ENCODE measurements at places on chromosomes 5 and 9.

- no peak for DNase-seq
Measured at GRCh38 chr9:127074561-127075548, 47.6 kb downstream of the ANGPTL2 start.

- no peak for DNase-seq
Measured at GRCh38 chr5:103465891-103466290, 96.7 kb downstream of the NUDT12 start.

GRCh38 chr9:80285326-80285725 is 713.6 kb downstream of the TLE4 start:
- no peak for DNase-seq

DNA sequence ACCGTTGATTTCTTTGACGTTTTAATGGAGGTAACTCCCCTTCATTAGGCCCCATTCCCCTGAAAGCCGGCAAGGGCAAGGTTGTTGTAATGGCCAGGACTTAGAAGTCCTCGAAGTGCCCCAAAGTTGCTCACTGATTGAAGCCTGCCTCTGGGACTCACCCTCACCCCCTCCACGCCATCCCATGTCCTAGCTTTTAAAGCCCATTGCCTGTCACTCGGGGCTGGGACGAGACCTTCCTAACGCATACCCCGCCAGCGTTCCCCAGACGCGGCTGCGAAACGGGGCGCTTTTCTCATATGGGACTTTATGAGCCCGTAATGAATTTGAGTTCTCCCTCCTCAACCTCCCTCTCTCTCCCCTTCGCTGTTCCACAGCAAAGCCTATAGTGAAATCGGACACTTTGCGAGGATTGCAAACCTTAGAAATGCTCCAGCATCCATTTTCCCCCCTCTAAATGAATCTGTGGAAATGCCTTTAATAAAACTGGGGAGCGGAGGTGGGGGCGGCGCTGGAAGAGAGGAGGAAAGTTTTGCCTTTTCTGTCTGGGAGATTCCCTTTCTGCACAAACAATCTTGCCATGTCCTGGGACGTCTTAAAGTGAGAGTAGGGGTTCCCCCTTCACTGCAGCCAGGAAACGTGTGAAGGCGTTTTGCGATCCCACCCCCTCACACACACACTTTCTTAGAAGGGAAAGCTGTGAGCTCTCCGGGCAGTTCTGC is 1.5 kb downstream of the PAPPA start:
- no peak for DNase-seq

DNA sequence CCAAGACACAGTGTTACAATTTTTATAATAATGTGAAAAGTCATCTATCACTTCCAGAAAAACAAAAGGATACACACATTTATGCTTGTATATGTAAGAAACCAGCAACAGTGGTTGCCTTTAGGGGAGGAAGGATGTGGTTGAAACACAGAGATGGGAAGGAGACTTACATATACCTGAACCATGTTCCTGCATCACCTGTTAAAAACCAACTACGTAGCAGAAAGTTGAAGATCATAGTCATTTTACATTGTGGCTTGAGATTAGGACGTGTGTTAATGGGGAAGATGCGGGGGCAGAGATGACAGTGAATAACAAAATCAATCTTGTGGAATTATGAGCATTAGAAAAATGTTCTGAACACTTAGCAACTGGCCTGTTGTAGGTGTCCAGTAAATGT is 307.3 kb downstream of the MLLT3 start:
- DNase-seq, result no peak

DNA sequence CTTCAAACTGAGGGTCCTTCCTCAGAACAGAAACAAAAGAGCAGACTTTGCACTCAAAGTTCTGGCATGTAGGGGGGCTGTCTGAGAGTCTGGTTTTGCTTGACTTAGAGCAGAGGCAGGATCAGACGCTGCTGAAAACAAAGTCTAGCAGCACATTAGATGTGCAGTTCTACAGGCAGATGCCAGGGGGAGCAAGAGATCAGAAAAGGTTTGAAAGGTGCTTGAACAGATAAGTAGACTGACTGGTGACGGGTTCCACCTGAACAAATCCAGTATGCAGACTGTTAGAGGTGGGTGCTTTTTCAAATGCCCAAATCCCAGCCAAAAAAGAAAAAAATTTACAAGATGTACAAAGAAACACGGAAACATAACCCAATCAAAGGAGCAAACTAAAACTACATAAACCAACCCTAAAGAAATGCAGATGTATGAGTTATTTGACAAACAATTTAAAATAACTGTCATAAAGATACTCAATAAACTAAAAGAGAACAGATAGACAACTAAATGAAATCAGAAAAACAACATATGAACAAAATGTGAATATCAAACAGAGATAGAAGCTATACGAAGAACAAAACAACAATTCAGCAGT is 194.7 kb upstream of the FREM1 start:
- peak; percentile 0 for DNase-seq

GRCh38 chr9:105205787-105206495 is 38.5 kb upstream of the SLC44A1 start:
- no peak for DNase-seq

- no peak for DNase-seq
Measured at GRCh38 chr9:33320568-33321261, 30.4 kb downstream of the NFX1 start.

DNA sequence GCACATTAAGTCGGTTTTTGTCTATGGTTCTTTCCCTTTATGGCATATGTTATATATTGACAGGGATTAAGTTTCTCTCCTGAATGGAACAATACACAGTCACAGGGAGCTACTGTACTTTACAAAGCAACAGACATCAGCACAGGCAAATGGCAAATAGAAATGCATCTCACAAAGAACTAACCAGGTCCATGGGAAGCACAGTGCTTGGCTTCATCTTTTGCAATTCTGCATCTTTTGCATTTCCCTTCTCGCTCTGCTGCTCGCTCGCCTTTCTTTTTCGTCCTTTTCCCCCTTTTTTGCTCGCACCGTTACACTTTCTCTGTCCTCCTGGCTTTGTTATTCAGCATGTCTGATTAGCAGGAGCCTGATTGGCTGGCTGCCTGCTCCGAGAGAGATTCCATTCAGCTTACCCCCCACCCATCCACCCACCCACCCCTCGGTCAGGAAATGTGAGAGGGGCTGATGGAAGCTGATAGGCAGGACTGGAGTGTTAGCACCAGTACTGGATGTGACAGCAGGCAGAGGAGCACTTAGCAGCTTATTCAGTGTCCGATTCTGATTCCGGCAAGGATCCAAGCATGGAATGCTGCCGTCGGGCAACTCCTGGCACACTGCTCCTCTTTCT is at the start of gene ADAMTSL1:
ADAMTSL1 (plus strand) TSS at position 502 of the 628 bp plus-strand sequence; CDS start at position 582, 80 bp downstream.
- DNase-seq, result no peak

DNA sequence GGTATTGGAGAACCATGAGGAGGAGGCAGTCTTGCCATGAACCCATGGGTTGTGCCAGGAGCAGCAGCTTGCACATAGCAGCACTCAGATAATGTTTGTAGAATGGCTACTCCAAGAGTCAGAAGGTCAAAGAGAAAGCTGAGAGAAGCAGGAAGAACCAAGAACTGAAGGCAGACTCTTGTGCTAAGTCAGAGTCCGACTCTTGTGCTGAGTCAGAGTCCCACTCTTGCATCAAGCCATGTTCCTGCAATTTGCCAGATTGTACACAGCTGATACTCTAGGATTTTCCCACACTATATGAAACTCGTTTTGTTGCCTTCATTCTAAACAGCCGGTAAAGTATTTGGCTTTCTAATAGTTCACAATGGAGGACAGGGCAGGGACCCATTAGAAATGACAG is 26.2 kb upstream of the HSPA9 start:
- DNase-seq, result no peak

DNA sequence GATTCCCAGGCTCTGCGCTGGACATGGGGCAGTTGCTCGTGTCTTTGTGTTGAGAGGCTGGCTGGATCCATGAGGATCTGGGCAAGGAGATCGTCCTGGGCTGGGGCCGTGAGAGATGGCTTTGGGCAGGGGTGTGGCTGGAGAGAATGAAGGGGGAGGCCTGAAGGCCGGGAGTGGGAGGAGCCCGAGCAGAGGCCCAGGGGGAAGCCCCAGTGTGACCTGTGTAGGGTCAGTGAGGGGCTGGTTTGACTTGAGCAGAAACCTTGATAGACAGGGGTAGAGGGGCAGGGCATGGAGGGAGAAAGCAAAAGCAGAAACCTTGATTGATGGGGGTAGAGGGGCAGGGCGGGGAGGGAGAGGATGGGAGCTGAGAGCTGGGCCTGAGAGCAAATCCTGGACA is 54.4 kb upstream of the ASS1 start:
- DNase-seq, result no peak

GRCh38 chr9:89491694-89492093 is 6.2 kb downstream of the SEMA4D start:
- no peak for DNase-seq

GRCh38 chr5:52607227-52607824 is 180.4 kb upstream of the ITGA1 start:
- no peak for DNase-seq

GRCh38 chr9:129665389-129665775 is at the start of gene PRRX2:
PRRX2 (plus strand) TSS chr9:129665647; CDS start chr9:129665868, 221 bp downstream.
- no peak for DNase-seq

DNA sequence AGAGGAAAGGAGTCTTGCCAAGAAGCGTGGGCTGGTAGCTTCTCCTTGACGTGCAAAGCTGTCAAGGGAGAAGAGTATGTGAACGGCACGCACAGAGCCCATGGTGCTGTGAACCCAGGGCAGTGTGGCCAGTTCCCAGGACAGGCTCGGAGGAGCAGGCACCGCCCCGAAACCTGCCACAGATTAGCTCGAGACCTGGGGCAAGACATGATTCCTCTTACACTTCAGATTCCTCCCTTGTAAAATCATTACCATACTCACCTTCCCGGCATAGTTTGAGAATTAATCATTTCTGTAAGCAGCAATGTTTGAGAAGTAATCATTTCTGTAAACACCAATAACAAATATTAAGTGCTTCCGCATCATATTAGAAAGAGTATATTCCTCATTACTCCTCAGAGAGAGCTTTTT is 19.9 kb downstream of the GOLM1 start:
- DNase-seq, result no peak

- no peak for DNase-seq
Measured at GRCh38 chr9:109996936-109997580, 210.9 kb downstream of the C9orf152 start.

GRCh38 chr5:56712895-56713591 is 102.3 kb upstream of the MAP3K1 start:
- no peak for DNase-seq

DNA sequence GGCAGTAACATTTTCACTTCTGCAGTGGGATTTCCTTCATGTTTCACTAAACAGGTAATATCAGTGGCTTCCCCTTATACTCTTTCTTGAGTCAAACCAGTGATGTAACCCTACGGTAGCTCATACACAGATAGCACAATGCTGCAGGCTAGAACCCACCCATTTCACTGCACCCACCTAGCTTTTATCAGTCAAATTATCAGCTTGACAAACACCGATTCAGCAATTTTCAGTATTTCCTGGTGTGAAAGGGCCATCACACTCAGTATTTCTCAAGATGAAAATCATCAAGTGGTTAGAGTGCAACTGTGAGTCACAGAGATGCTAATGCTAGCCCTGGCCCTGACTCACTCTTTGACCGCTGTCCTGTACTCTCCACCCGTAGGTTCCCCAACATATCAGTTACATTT is 242.3 kb upstream of the PTGER4 start:
- DNase-seq, result no peak

GRCh38 chr9:94973451-94973941 is 247.0 kb downstream of the AOPEP start:
- DNase-seq, result no peak

- no peak for DNase-seq
Measured at GRCh38 chr5:95842854-95843544, 20.5 kb upstream of the GLRX start.

- no peak for DNase-seq
Measured at GRCh38 chr5:124644138-124644537, 102.3 kb downstream of the ZNF608 start.

DNA sequence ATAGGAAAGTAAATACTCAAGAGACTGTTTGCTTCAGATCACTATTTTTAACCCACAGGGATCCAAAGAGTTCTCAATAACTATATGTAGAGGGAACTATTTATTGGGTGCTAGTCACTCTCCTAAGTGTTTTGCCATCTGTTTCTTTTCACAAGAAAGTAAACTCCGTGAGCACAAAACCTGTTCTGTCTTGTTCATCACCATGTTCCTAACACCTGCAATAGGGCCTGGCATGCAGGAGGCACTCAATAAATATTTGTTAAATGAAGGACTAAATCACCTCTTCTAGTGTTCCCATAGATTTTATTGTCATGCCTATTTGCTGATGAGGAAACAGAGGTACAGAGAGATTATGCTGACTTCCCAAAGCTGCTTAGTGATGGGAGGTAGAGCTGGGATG is 118.2 kb downstream of the VCAN start:
- DNase-seq, result no peak

- DNase-seq, result no peak
Measured at GRCh38 chr5:42454216-42454995, 31.2 kb downstream of the GHR start.

GRCh38 chr5:107779437-107779836 is 108.7 kb upstream of the EFNA5 start:
- no peak for DNase-seq

- no peak for DNase-seq
Measured at GRCh38 chr5:77569409-77569808, 69.1 kb downstream of the OTP start.

DNA sequence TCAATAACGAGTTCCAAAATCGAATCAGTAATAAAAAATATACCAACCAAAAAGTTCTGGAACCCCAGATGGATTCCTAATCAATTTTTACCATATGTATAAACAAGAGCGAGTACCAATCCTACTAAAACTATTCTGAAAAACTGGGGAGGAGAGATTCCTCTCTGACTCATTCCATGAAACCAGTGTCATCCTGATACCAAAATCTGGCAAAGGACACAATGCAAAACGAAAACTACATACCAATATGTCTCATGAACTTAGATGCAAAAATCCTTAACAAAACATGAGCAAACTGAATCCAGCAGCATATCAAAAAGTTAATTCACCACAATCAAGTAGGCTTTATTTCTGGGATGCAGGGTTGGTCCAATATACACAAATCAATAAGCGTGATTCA is 30.5 kb upstream of the MACIR start:
- no peak for DNase-seq

DNA sequence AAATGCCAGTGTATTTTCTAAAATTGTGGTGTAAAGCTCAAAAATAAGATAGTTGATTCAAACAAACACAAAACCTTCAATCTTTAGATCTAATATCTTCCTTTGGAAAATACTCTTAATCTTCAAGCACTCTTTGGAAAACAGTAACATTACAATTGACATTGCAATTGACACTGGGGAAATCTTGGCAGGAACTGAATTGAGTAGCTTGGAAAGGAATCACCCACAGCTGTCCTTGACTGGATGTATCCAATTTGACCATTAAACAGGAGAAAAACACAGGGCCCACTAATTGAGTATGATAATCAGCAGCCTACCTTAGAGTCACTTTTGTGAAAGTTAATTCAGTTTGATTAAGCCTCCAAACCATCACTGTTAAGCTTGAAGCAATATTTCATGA is 776.7 kb downstream of the DTWD2 start:
- DNase-seq, result no peak

Measured in stimulated activated CD4-positive, alpha-beta T cell treated with anti-CD3 and anti-CD28 coated beads, TNF-alpha, amount 100 ng/mL, for 1 hour (primary cell).